Stromal cell of bone marrow (primary cell): ENCODE measurements at places on chromosomes 4 and X.

- no peak for DNase-seq
These were observed 1.3 kb upstream of the SLC25A4 start for GRCh38 chr4:185141777-185142176.

GRCh38 chr4:28001698-28002097 lies 1141.1 kb downstream of the STIM2 start:
- no peak for DNase-seq

- DNase-seq, result no peak
These were observed 34.1 kb downstream of the DLG3 start for GRCh38 chrX:70478526-70479245.

DNA sequence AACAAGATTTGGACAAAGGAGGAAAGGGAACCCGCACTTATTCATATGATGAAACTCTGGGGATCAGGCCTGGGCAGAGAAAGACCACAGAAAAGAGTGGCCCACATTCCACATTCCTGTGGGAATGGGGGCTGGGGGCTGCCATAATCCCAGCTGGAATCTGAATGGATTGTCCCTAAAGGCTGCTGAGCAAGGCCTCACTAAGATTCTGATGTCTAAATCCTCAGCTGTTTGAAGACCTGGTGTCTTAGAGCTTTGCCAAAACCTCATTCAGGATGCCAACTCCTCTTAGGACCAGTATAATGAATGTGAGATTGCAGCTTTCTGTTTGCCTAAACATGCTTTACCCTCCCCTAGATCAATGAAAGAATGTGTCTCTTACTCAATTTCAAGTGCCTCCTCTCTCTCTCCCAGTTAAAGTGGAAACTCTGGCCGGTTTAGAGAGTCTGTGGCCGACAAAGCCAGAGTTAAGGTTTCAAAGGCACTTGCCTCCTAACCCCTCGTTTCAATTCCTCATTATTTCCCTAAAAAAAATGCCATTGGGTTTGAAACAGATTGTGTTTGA lies 33.3 kb upstream of the GPC4 start:
- DNase-seq, result no peak

DNA sequence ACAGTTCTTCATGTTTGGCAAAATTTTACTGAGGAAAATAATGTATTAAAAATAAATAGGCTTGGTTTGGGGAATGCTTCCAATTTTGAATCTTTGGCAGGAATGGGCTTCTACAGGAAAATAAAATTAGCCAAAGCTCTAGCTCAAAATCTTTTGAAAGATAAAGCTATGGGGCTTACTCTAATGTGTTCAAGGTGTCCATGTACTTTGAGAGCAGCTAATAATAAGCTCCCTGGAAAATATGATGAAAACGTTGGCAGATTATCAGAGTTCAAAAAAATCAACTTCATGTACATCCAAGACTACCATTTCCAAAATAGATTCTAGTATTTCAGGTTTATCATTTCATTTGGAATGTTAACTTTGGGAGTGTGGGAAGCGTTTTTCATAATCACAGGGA lies 158.4 kb downstream of the EMCN start:
- no peak for DNase-seq

DNA sequence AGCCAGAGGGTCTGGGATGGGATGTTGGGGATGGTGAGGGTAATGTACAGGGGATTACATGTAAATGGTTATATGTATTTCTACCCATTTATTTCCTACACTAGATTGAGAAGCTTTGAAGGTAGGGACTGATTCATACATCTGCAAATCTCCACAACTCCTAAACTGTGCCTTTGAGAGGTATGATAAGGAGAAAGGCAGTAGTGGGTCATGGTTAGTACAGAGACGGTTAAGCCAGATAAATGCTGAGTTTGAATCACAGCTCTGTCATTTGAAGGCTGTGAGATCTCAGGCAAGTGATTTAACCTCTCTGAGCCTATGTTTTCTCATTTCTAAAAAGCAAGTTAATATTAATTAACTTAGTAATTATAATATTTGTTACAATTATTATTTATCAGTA lies 29.3 kb upstream of the IL21 start:
- DNase-seq, result no peak
